Caco-2 (cell line): ENCODE measurements at places on chromosomes 6 and 20.

DNA sequence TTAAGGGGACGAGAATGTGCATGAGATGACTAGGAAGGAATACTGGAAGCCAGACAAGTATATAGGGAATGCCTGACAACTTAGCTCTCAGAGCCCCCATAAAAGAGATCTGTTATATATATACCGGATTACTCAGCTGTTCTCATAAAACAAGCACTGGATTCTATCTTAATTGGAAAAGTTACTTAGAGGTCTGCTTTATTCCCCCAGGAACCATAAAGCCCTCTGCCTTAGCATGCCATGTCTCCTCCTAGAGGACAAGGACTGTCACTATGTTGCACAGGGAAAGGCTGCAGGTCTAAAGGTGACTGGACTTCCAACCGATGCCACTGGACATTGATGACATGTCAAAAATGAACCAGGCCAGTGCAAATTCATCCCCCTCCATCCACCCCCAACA, 6.4 kb downstream of the EXOC2 start:
- peak; percentile 21 for DNase-seq

- no peak for DNase-seq
Observed at GRCh38 chr6:38179794-38180430, 360.4 kb downstream of the ZFAND3 start.

DNA sequence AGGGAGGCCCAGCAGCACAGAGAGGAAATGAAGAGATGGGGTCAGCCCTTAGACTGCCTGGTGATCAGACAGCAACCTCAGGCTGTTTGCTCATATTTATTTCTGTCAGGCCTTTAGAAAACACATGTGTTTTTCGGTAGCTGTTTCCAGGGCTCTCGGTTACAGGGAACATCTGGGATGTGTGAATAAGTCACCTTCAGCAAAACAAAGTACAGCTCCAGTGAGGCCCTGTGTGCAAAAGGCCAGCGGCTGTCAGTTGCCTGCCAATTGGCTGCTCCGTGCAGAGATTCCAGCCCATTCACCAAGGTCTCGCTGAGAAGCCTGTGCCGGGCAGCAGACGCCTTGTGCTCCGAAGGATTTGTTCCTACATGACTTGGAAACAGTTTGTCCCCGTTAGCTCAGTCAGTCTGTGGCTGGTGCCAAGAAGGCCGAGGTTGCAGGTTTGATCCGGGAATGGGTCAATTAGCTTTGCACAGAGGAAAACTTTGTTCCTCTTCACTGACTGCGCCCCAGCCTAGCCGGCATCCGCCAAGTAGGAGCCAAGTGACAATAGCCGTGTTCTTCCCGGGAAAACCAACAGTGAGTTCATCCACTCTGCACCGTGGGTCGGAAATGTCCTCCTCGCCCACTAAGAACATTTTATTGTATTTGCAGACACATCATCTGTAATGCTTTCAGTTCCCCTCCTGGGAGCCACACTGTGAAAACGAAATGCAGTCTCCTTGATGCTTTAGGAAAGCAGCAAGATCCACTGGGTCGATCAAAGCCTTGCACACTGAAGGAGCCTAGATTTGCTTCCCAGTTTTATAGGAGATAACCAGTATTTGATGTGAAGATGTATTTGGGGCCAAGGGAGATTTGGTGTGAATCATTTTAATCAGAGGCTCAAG, 315.4 kb upstream of the CDYL start:
- no peak for DNase-seq

DNA sequence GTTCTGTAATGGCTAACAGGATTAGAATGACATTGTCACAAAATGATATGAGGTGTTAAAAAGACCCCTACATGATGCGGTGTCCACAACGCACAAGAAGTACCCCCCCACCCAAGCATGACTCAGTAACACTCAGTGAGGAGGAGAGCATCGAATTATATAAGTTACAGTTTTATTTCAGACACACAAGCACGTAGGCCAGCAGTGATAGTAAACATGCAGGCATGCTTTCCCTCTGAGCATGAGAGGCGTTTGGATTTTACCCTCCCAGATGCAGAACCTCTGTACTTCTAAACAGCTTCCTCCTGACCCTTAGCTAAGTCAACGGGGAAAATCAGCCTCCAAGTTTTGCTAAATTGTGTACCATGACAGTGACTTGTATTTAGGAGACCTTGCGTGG, 23.9 kb downstream of the GNAS start:
- DNase-seq = no peak
